ENCODE measurements at places on chromosomes 7 and 10.

GRCh38 chr7:38274486-38274885, 1.1 kb upstream of the TARP start:
- no peak for DNase-seq

DNA sequence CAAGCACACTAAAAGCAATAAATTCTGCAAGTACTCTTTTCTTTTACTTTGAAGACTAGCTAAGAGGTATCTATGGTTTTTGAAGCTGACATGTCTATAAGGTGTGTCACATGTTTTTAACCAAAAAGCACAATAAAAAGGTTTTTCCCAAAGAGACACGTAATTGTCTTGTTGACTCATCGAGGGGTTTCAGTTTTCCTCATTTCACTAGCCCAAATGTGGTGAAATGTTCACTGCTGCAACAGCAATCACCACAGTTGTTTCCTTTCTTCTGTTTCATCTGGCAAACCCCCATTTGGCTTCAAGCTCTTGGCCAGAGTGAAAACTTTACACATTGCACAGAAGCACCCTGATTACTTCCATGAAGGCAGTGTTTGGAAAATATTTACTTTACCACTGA, 3.8 kb upstream of the HOXA4 start:
- no peak for DNase-seq

DNA sequence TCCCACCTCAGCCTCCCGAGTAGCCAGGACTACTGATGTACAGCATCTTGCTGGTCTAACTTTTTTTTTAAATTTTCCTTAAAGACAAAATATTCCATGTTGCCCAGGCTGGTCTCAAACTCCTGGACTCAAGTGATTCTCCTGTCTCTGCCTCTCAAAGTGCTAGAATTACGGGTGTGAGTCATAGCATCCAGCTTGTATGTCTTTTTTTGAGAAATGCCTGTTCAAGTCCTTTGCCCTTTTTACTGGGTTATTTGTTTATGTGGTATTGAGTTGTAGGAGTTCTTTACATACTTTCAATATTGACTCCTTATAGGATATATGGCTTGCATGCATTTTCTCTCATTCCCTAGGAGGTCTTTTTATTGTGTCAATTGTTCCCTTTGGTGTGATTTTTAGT, 486.4 kb downstream of the MAGI2 start:
- DNase-seq = no peak

- no peak for DNase-seq
These were observed 10.4 kb downstream of the TNS3 start for GRCh38 chr7:47571331-47572093.

GRCh38 chr10:21689881-21690280, 155.8 kb downstream of the MLLT10 start:
- no peak for DNase-seq

DNA sequence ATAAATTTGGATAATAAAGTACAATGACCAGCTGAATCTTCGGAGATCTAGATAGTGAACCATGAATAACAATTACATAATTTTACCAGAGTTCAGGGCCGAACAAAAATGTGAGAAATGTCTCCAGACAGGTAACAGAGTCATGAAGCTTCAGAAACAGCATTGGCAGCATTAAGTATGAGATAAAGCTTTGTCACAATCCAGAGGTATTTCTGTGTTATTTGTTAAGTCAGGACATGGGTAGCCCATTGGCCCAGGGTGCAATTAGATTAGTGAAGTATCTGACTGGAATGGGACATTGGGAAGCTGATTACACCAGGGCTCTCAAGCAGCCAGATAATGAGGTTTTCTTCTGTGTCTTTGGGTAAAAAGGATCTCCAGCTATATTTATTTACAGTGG, 184.2 kb upstream of the PPP1R3A start:
- no peak for DNase-seq

GRCh38 chr7:6375348-6376101, 72.2 kb downstream of the DAGLB start:
- DNase-seq = peak; percentile 24

GRCh38 chr7:43491984-43492383, 90.9 kb upstream of the STK17A start:
- DNase-seq = no peak

GRCh38 chr7:129202058-129202777, 13.8 kb downstream of the SMO start:
- no peak for DNase-seq

Measured in naive thymus-derived CD8-positive, alpha-beta T cell (primary cell).